Activated CD4-positive, alpha-beta T cell treated with anti-CD3 and anti-CD28 coated beads, Interleukin-2, amount 50 U/mL, for 48 hours (primary cell): ENCODE measurements at places on chromosomes 7 and 10.

GRCh38 chr10:67438605-67439304, 257.2 kb downstream of the CTNNA3 start:
- DNase-seq, result no peak

DNA sequence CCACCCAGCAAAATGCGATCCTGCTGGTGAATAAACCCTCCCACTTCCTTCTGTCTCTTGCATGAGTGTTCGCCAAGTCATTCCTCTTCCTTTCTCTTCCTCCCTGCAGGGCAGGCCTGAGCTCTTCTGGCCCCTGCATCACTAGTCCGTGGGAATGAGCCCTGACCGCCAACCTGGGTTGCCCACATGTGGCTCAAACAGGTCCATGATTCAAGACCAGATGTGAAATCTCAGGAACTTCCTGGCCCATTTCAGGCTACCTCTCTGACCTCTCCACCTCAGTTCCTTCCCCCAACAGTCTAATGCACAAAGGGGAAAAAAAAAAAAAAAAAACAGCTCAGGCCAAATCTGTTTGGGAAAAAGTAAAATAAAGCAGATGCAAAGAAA, 5.4 kb upstream of the YWHAG start:
- no peak for DNase-seq

GRCh38 chr10:115830265-115830970, 442.6 kb downstream of the GFRA1 start:
- no peak for DNase-seq

- DNase-seq, result no peak
Observed at GRCh38 chr10:125236091-125236490, 75.7 kb upstream of the CTBP2 start.

DNA sequence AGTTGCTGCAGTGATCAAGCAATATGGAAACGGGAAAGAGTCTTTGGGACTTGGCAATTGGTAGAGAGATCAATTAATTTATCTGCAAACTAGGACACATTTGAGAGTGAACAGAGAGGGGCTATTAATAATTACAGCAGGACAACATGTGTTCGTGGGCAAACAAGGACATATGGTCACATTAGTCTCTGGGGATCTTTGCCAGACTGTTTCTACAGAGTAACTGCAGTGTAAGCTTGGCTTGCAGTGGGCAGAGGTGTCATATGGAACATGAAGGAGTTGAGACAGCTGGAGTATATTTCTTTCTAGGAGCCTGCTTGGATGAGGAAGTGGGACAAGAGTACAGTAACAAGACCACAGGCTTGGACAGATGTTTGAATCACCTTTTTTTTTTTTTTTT, 232.1 kb upstream of the LYZL1 start:
- DNase-seq, result no peak

GRCh38 chr7:44768628-44769371, 20.2 kb downstream of the ZMIZ2 start:
- DNase-seq, result no peak

DNA sequence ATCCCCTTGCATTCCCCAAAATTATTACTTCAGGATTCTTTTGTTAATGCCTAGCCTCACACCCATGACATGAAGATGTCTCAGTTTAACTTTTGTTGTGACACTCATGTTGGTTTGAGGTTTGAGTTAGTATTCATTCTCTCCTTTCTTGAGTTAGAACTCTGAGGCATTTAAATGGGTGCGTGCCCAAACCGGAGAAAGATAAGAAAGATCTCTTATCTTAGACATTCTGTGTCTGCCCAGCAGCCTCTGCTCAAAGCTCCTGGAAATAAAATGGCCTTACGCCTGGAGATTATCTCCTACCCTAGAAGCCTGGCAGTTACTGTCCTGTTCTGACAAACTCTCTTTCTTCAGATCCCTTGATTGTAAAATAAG, 26.3 kb downstream of the WBP1L start:
- no peak for DNase-seq

DNA sequence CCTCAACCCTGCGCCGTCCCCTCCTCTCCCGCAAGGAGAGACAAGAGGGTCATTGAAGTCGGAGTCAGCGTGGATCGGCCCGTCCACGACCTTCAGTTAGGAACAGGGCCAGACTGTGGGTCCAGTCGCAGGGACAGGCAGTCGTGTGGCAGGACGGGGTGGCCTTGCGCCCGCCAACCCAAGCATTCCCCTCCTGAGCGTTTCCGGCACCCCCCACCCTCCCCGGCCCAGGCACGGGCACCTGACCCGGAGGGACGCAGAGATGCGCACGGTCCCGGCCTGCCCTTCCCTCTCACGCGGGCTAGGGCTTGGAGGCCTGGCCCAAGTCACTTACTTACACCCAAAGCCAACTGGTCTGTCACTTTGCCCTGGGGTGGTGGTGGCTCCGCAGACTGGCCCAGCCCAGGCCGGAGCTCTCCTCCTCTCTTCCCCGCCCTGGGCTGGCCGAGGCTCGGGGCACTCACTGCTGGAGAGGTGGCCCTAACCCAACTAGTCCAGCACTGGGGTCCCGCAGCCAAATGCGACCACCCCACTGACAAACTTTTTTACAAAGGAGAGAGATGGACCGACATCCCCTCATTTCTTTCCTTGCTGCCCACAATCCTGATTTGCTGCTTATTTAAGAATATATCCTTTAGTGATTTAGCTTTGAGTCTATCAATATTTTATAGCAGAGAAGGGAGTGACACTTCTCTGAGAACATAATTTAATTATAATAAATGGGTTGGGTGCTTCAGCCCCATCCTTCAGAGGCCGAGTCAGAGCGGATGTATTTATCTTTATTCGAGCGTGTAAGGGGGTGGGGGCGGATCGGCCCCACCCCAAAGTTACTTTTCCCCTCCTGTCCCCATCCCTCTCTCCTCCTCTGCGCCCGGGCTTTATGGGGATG, 1.2 kb upstream of the UNCX start:
- no peak for DNase-seq

DNA sequence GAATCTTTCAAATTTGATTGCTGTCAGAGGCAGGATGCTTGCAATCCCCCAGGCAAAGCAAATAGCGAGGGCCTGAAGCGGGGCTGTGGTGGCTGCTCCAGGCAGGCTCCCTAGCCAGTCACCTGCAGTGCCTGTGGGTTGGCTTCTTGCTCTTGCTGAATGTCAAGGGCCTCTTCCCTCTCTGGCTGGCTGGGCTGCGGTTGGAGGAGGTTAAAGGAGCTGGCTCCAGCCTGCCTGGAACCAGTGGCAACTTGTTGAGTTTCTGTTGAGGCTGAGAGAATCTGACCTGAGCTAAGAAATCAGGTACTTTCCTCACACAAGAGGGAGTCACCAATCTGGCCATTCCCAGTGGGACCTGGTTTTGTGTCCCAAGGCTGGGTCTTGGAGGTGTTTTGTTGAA, 134.7 kb downstream of the TMEM178B start:
- DNase-seq, result no peak

DNA sequence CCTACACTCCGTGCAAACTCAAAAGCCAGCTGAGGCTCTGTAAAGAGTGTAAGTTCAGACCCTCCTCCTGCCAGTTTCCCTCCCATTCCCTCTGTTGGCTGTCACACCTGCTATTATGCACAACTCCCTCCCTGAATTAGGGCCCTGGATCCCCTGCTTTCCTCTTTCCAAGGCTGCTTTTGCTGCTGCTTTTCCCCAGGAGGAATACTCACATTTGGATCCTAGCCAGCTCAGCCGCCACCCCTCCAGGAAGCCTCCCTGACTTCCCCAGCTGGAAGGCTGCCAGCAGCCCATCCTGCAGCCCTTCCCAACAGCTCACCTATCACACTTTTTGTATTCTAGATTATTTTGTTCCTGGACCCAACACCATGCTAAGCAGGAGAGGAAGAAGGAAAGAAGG, 40.9 kb upstream of the WDR11 start:
- DNase-seq, result no peak

GRCh38 chr10:71083716-71083975, 128.7 kb upstream of the UNC5B start:
- no peak for DNase-seq

DNA sequence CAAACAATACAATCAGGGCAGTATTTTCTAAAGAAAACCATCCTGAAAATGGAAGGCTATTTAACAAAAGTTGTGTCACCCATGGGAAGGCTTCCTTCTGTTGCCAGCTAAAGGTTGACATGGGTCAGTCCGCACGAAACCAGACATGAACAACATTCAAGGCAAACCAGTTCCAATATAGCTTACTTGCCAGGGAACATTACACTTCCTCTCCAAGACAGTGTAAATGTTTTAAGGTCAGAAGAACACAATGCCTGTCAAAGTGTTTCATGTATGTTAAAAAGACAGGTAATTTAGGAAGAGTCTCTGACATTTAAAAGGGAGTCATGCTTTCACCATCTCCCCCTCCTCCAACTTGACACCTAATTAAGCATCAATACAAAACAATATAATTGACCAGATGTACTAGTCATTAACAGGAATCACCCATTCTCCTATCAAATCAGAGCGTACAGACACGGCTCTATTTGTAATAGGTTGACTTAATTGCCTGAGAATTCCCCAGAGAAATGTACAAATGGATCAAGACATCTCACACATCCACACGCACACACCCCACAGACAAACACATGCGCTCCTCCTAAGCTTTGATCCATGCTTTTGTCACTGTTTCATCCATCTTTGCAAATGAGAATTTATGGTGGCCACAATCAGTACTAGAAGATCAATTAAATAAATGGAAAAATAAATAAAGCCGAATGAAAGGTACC, 69.5 kb downstream of the CACNA2D1 start:
- no peak for DNase-seq

GRCh38 chr7:94338921-94339371, 55.7 kb upstream of the COL1A2 start:
- no peak for DNase-seq

GRCh38 chr7:3120513-3120912, 76.8 kb upstream of the CARD11 start:
- no peak for DNase-seq

DNA sequence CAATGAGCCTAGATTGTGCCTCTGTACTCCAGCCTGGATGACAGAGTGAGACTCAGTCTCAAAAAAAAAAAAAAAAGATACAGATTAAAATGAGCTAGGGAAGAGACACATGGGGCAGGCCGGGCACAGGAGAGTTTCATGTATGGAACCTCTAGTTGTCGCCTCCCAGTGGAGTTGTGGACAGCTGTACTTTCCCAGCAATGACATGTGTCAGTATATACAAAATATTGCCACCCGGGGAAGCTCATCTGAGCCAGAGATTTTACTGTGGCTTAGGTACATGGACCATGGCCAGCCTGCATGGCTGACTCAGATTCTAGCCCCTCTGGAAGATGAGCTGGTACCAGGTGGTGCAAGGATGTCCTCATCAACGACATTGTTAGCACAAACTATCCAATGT, 87.4 kb downstream of the COL26A1 start:
- no peak for DNase-seq

- DNase-seq, result no peak
Observed at GRCh38 chr10:513393-513792, 176.1 kb downstream of the DIP2C start.

- peak; percentile 39 for DNase-seq
Observed at GRCh38 chr10:27223964-27224363, 16.6 kb downstream of the ACBD5 start.

DNA sequence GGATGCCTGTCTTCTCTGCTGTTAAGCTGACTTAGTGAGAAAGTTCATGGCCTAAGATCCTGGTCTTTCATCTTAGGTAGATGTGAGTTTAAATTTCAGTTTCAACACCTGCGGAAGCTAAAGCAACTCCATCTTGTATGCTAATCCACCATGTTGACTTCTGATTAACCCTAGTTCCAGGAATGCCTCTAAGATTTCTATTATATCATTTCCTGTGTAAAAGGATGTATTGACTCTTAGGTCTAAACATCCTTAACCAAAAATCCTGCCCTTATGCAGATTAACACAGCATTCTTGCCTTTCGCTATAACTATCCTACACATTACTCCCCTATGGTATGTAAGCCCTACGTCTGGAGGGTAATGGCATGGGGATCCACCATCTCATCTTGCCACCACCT, 94.4 kb upstream of the CCDC6 start:
- DNase-seq, result no peak

GRCh38 chr7:75608451-75609122, 116.5 kb downstream of the SPDYE5 start:
- no peak for DNase-seq

- DNase-seq, result no peak
Observed at GRCh38 chr7:120785095-120785494, 72.8 kb downstream of the TSPAN12 start.
